ENCODE measurements at places on chromosomes 1 and 21.

DNA sequence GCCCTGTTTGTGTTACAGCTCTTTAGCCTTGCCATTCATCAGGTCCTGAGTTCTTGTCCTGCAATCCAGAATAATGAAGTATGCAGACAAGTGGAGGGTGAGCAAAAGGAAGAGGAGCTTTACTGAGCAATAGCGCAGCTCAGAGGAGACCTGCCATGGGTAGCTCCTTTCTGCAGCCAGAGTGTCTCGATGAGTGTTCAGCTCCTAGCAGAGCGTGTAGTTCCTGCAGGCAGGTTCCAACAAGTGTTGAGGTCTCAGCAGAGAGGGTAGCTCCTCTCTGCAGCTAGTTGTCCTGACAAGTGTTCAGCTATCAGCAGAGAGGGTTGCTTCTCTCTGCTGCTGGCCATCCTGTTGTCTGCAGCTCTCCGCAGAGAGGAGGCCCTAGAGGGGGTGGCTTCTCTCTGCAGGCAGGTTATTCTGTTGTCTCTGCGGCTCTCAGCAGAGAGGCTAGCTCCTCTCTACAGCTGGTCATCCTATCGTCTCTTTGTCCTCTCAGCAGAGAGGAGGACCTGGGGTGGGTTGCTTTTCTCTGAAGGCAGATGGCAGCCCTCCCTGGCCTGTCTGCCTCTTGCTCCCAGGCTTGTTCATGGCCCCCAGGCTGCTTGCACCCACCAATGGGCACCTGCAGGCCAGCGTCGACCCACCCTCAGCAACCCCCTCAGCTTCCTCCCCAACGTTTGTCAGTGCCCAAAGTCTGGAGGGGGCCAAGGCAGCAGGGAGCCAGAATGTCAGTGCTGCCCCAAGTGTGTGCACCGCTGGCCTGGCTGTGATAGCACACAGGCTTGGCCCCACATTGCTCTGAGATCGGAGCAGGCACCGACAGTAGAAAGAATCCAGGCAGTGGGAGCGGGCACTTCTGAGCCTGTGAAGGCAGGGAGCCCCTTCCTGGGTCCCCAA lies 112.5 kb upstream of the RUNX3 start:
- DNase-seq: no peak

DNA sequence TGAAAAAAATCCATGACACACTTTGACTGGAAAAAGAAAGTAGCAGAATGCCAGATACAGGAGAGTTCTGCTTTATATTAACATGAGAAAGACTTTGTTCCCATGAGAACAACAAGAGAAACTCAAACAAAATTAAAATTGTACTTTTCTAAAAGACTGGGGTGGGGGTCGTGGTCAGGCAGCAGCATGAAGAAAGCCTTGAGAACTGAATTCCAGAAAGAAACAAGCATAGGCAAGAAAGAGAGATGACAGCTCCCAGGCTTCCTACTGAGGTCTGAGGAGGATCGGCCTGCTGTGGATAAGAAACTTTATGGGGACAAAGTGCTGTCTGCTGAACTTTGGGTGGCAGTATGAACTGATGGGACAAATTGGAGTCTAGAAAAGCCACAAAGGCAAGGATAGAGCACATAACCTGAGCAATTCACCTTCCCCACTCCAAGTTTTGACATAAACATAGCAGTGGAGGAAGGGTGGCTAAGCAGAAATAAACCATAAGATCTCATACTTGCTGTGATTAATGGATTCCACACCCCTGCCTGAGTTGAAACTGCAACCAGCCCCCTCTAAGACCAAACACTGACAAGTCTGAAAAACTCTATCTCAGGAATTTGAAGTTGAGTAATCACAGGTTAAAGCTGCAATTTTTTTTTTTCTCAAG lies 43.7 kb downstream of the COL6A1 start:
- DNase-seq: no peak

- DNase-seq: peak; percentile 38
Measured at GRCh38 chr1:61741711-61742619, at the start of gene PATJ. Gene PATJ (plus strand): TSS chr1:61742480. CDS start chr1:61762893, 20,413 bp downstream.

DNA sequence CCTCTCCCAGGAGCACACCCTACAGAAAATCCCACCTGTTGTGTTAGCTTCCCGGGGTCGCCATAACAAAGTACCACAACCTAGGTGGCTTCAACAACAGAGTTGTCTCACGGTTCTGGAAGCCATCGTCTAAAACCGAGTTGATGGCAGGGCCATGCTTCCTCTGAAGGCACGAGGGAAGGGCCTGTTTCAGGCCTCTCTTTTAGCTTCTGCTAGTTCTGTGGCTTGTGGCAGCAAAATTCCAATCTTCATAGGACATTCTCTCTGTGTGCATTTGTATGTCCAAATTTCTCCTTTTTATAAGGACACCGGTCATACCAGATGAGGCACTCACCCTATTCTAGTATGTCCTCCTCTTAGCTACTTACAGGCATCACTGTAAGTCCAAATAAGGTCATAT lies 3.2 kb downstream of the CFAP74 start:
- no peak for DNase-seq

GRCh38 chr1:70745199-70745598 lies 302.4 kb downstream of the PTGER3 start:
- no peak for DNase-seq

DNA sequence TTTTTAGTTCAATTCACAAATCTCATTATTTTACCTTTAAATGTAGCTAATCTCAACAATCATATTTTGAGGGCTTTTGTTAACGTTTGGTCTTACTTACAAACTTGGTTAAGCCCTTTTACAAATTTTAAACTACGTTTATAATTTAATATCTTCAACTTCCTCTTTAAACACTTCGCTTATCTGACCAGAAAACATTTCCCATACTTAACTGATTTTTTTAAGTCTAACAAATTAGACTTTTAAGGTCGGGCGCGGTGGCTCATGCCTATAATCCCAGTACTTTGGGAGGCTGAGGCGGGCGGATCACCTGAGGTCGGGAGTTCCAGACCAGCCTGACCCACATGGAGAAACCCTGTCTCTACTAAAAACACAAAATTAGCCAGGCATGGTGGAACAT lies 300.9 kb downstream of the LMX1A start:
- DNase-seq: no peak

DNA sequence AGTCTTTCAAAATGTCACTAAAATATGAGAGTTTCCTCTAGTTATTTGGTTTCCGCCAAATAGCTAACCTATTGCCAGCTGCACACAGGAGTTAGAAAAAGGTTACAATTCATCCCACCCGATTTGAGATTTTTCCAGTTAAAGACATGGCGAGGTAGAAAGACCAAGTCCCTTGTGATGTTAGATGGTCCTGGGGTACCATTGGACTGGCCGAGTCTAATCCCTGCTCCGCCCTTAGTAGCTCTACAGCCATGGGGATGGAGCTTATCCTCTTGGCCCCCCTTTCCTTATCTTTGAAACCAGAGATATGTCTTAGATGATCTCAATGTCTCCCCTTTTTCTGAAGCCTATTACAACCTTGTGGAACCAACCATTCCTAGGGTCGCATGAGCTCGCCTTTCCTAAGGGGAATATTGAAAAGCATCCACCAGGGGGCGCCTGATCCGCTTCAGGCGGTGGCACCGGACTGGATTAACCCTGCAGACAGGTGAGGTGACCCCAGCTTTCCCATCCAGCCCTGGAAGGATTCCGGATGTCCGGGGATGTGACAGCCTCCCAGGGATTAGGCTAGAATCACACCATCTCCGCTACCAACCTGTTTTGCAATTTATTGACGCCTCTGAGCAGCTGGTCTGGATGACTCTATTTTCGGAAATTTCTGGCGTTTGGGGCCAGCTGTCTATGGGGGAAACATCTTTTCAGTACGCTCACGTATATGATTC lies 68.3 kb upstream of the SIM2 start:
- DNase-seq: no peak

DNA sequence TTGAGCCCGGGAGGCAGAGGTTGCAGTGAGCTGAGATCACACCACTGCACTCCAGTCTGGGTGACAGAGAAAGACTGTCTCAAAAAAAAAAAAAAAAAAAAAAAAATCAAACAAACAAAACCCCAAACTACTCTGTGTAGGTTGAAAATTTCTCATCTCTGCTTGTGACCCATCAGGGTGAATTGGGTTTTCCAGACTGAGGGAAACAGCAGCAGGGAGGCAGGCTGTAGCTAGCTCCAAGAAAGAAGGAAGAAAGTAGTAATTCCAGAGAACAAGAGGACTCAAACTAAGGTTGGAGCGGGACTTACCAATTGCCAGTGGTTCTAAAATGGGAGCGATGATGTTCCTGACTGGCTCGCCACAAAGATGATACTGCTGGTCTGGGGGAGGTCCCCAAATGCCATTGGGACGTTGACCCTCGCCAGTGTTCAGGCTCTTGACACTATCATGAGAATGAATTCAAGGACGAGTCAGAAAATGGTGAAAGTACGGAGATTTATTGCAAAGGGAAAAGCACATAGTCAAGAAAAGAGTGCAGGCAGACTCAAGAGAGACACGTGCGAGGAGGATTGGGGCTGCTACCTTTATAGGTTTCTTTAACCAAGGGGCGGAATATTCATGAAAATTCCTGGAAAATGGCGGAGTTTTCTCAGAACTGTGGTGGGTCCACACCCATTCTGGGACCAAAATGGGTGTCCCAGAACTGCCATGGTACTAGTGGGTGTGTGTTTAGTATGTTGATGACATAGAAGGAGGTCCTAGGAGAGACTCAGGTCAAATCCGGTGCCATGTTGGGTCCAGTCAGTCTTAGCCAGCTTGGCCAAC lies 13.4 kb downstream of the AADACL4 start:
- DNase-seq: no peak

DNA sequence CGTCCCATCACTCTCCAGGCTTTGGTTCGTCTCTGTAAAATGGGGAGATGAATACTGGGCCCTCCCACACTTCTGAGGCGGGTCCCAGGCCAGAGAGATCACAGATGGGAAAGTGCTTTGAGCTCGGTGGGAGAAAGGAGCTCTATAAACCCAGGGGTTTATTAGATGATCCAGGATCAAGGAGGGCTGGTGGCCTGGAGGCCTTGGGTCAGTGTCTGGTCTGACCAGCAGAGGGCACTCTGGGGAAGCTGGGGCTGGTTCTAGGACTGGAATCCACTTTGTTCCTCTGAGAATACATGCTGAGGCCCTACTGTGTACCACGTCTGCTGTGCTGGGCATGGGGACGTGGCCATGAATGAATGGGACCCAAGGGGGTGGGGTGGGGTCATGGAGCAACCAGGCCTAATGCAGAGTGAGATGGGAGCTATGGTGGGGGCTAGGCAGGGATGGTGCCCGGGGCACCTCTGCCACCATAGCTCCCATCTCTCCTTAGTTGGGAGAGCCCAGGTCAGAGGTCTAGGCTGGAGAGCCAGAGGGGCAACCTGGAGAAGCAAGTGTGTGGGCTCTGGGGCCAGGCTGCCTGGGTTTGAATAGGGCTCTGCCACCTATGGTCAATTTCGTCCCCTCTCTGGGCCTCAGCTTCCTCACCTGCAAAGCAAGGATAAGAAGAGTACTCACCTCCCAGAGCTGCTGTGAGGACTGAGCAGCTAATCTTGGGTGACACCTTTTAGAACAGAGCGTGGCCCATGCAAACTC lies 9.0 kb upstream of the FAM131C start:
- peak; percentile 48 for DNase-seq

DNA sequence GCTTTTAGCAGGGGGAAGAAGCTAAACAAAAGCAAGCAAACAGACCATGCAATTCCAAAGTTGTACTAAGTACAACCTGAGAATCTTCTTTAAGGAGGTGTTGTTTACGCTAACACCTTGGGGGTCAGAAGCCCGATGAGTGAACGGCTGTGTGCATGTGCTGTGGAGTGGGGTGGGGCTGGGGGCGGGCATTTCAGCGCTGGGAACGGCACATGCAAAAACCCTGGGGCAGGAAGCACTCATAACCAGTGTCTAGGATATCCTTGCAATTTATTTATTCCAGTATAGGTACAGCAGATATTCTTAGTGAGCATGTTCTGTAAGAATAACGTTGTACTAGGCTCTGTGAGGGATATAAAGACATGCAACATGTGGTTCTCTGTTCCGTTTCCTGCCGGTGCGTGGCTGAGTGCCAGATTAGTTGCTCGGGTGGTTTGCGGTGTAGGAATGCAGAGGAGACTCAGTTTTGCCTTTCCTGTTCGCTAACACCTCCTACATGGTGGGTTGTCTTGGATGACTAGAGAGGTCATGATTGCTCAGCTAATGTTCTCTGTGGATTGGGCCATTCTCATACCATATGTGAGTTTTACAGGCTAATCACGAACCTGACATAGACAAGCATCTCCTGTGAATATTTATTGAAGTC lies 3.7 kb downstream of the FASLG start:
- peak; percentile 78 for DNase-seq

DNA sequence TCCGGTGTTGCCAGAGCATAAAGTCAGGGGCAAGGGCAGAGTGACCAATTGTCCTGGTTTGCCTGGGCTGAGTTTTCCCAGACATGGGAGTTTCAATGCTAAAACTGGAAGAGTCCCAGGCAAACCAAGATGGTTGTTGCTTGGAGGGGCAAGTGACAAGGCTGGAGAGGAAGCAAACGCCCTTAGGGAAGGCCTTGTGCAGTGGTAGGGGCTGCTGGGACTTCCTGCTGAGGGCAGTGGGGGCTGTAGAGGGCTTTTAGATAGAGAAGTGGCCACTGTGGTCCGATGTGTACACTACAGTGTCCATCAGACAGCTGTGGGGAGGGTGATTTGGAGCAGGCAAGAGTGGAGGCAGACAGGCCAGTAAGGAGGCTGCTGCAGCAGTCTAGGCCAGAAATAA lies 7.0 kb upstream of the CELA2A start:
- DNase-seq: no peak

- no peak for DNase-seq
Measured at GRCh38 chr1:185693654-185694053, 40.5 kb upstream of the HMCN1 start.

DNA sequence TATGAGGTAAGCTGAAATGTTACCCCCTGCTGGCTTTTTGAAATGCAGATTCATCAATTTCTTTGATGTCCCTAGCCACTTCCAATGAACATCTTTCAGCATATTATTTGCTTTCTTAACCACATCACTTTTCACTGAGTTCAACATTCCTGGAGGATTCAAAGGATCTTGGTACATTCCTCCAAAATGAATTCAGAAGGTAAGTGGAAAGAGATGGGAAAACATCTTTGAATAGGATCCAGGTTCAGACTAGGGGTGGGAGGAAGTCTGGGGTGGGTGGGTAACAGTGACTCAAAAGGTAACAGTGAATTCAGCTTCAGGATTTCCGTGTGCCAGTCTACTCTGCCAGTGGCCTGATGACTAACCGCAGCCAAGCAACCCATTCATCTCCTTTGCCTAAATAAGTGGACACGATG lies 180.7 kb downstream of the ZC3H11B start:
- no peak for DNase-seq

GRCh38 chr21:38822778-38823238 lies 17.1 kb downstream of the ETS2 start:
- DNase-seq: no peak

DNA sequence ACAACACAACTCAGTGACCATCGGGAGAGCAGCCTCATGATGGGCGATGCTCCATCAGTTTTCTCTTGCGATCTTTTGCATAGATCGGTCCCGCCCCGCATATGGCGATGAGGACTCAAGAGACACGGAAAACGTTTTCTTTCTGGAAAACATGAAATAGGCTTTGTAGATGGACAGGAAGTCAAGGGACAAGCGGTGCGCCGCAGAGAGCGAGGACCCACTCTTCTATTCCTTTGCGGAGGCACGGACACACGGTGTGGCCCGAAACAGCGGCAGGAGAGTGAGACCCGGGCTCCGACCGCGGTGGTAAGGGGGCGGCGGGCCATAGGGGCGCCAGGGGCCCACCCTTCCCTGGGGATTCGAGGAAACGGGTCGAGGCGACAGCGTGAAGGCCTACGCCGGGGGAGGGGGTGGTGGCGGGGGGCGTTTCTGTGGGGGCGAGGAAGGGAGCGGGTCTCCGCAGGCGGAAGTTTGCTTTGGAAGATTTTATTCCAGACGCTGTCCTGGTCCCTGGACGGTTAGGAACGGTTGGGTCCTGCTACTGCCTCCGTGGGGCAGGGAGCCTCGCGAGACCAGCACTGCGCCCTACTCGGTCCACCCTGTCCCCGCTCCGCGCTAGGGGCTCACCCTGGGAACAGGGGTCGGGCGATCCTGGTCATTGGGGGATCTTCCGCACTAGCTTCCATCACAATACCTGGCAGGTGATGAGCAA lies 796 bp upstream of the TDRKH start:
- DNase-seq: no peak
